ENCODE measurements at places on chromosomes 2 and 18.

- no peak for DNase-seq
These were observed 348.2 kb downstream of the CTNNA2 start for GRCh38 chr2:79861059-79861374.

DNA sequence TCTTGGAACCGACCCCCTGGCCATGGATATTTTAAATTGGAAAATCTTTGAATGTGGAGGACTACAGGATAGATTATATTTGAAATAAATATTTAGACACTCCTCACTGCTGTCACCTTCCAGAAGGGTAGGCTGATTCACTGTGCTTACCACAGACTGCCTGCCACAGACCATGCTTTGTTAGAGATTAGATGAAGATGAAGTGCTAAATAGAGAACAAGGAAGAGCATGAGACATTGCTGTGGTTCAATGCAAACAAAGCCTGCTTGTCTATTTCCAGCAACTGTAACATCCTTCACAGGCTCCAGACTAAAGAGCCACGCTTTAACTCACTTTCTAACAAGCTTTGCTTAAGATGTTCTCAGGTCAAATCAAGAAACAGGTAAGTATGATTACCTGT lies 81.0 kb upstream of the TMEM17 start:
- DNase-seq = no peak

DNA sequence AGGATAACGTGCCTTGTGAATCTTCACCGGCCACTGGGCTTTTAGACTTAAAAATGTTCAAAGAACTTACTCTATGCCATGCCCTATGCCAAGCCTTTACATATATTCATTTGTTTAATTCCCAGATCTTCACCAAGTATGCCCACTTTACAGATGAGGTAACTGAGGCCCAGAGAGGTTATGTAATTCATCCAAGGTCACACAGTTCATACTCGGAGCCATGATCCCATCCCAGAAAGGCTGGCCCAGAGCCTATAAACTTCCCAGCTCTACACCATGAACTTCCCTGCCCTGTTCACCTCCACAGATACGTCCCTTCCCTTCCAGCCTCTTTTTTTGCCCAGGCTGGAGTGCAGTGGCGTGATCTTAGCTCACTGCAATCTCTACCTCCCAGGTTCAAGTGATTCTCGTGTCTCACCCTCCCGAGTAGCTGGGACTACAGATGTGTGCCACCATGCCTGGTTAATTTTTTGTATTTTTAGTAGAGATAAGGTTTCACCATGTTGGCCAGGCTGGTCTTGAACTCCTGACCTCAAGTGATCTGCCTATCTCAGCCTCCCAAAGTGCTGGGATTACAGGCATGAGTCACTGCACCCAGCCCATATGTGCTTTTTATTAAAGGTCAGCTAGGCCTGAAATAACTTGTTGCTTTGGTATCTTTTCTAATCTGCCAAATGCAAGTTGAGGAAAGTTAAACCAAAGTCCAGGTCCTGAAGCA lies 44.1 kb downstream of the MTHFD2 start:
- DNase-seq = no peak

- no peak for DNase-seq
These were observed 19.5 kb downstream of the NFE2L2 start for GRCh38 chr2:177245010-177245422.

- no peak for DNase-seq
These were observed 1.3 kb downstream of the LAPTM4A start for GRCh38 chr2:20050104-20050645.

- no peak for DNase-seq
These were observed 3.1 kb downstream of the CXCR2 start for GRCh38 chr2:218128781-218129457.

DNA sequence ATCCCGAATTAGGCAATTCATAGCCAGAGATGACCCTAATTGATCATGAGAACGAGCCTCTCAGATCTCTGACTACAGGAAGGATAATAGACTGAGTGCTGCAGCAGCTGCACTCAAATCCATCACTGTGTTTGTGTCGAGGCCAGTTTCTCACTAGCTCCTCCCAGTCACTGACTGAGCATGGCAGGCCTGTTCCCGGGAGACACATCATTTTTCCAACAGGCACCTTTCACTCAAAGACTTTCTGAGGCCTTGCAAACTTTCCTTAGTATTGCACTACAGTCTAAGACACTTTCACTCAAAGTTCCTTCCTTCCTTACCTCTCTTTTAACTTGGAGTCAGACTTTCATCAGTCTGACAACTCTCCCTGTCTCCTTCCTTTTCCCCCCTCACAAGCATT lies 13.7 kb downstream of the SOS1 start:
- DNase-seq = no peak

GRCh38 chr18:62144338-62144737 lies 42.5 kb downstream of the PIGN start:
- no peak for DNase-seq

- DNase-seq = no peak
These were observed 97.9 kb upstream of the DLX2 start for GRCh38 chr2:172200495-172201085.

GRCh38 chr18:7333025-7333562 lies 102.2 kb downstream of the LRRC30 start:
- no peak for DNase-seq

DNA sequence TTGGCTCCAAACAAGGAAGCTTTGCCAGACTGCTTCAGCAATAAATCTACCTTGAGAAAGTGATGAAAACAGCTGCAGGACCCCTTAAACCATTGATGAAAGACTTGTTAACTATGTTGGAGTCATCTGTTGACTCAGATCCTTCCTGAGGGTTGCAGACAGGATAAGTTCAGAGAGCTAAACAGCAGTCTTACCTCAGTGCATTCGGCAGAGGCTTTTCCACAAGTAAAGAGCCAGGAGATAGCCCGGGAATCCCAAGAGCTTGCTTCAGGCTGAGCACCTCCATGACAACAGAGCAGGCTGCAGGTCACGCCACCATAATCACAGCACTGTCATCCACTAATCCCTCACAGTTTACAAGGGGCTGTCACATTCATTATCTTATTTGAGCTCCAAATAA lies 23.7 kb downstream of the KIAA2012 start:
- no peak for DNase-seq

DNA sequence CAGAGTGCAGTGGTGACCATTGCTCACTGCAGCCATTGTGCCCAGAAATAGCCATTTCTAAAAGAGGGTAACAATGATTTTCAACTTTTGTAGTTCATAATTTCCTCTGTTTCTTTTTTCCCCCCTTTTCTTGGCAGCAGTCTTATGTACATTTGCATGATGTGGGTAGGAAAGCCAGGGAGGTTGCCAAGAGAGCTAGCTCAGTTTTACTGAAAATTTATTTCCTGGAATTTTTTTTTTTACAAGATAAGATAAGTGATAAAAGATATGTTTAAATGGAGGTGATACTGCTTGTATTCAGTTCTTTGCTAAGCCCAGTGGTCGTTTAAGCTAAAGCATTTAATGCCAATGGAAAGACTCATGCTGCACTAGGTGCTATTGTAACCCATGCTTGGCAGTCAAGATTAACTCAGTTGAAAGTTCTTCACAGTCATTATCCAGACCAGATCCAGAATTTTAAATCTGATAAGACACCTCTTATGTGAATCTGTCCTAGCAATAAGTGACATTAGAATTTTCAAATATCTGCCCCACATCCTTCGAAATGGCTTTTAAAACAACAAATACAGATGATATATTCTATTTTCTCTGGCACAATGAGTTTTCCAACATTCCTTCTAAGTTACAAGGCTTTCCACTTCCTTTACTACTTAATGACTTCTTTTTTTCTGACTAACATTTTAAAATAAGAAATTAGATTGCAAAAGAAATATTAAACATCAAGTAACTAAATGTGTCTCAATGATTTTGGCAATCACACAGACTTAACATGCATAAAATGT lies 4.4 kb upstream of the ATP8B1 start:
- no peak for DNase-seq

DNA sequence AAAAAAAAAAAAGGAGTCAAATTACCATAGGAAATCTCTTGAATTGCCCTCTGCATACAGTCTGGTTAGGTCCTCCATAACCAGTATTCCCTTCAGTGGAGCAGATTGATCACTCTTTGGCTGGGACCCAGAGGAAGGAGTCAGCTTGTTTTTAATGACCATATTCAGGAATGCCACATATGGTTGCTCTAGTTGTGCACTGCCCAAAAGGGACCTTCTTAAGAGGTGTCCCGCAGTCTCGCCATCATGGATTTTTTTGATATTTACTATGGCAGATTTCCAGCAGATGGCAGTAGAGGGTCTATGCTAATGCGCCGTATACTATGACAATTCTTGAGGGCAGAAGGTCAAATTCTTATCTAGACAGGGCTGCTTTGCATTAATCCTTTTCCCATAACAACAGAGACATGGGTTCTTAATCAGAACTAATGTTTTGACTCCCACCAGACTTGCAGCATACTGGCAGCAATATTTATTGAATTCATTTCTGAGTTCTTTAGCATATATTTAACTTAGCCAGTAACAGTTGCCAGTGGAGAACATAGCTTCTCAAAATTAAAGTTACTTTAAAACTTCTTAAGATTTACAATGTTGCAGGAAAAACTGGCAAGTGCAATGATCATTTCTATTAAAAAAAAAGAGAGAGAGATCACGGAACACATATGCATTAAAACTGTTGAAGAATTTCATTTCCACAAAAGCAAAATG lies 31.8 kb upstream of the INPP4A start:
- peak; percentile 74 for DNase-seq

- no peak for DNase-seq
These were observed 119.6 kb upstream of the SLC38A11 start for GRCh38 chr2:165074884-165075283.

DNA sequence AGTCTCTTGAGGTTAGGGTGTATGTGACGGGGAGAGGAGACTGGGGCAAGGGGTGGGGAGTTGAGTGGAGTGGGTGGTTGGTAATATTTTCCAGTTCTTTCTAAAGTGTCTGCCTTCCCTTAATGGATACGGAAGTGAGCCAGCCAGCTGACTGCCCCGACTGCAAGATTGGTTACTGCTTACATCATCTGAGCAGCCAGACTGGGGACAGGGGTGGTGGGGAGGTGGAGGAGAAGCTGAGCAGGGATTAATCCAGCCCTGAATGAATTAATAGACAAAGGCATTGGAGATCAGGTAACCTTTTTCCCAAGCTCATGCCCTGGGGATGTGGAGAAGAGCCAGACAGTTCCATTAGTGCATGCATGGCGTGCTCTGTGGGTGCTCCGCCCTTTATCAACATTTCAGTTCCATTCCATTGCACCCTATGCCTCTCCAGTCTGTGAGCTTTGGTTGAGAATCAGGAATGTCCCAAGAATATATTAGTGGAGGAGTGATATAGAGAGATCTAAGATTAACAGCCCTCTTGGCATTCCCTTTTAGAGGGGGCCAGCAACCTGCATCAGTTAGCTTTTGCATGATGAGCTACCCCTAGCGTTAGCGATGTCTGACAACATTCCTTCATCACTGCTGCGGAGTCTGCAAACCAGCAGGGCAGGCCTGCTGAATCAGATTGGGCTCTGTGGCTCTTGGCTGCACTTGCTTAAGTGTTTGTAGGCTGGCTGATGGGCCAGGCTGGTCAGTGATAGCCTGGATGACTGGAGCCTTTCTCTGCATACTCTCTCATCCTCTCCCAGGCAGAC lies 67.4 kb downstream of the TNP1 start:
- no peak for DNase-seq

GRCh38 chr2:65361623-65362022 lies 70.8 kb downstream of the SPRED2 start:
- DNase-seq = no peak

All from T-helper 1 cell (primary cell).